ENCODE measurements at places on chromosomes 3 and 15.

DNA sequence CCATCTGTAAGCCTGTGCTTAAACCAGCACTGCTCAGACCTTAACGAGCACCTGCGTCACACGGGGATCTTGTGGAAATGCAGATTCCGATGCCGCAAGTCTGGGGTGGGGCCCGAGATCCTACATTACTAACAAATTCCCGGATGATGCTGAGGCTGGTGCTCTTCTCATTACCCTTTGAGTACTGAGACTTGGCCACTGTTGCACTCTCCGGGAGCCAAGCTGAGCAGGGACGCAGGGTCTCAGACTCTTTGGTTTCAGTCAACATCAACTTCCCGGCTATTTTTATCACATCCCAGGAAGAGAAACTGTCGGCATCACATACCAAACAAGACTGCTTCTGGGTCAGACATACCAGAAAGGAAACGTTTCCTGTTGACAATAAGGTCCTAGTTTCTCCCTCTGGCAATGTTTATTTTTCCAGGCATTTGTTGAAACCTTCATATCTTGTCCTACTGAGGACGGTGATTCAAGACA is 276.6 kb downstream of the SHQ1 start:
- DNase-seq = no peak

GRCh38 chr3:13669457-13669856 is 120.5 kb downstream of the FBLN2 start:
- no peak for DNase-seq

DNA sequence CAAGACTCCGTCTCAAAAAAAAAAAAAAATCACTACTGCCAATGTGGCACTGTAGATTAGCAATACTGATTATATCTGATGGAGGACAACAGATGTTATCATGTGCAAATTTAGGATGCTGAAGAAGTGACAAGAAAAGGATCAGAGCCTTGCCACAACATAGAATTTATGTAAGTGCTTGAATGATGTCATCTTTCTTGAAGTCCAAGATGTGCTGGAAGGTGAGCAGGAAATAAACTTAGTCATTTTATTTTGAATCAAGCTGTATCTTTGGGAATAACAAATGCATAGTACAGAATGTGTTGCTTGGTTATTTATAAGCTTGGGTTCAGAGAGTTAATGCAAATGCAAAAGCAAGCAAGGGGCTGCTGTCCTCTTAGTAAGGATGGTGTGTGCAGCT is 47.1 kb downstream of the IL12A start:
- DNase-seq = no peak

- DNase-seq = no peak
Measured at GRCh38 chr3:122245513-122246174, 62.2 kb downstream of the CASR start.

GRCh38 chr3:9400616-9401015 is 3.2 kb downstream of the SETD5 start:
- DNase-seq = no peak
